Astrocyte (in vitro differentiated cells and primary cell): ENCODE measurements at places on chromosomes 5 and 9. TPM values are rescaled to one million over a fixed set of nuclear protein-coding genes. Genes with fewer than 3 reads are reported as not detected.

KCNMB1 gene
- 0.14 and 0.31 TPM in 2 replicates for total RNA-seq

- DNase-seq, result no peak
Measured at GRCh38 chr5:116234681-116235080, 149.9 kb downstream of the COMMD10 start.

DMRTA1 gene
- 6.1 and 6.2 TPM in 2 replicates for total RNA-seq

PCSK5 gene
- total RNA-seq, result 11.5 and 13.1 TPM in 2 replicates

DNA sequence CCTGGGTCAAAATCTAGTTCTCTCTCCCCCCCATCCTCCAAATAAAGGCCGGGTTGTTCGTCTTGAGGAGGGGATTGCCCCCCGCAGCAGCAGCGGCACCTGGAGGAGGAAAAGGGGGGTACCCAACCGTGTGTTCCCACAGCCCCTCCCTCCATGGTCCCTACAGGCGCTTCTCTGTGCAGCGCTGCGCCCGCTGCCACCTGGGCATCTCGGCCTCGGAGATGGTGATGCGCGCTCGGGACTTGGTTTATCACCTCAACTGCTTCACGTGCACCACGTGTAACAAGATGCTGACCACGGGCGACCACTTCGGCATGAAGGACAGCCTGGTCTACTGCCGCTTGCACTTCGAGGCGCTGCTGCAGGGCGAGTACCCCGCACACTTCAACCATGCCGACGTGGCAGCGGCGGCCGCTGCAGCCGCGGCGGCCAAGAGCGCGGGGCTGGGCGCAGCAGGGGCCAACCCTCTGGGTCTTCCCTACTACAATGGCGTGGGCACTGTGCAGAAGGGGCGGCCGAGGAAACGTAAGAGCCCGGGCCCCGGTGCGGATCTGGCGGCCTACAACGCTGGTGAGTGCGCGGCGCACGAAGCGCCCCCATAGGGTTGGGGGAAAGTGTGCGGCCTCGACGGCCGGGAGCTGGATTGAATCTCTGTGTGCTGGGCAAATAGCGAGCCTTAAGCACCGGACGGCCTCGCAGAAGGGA, 3.5 kb downstream of the LHX2 start:
- no peak for DNase-seq

SPINK13 gene
- total RNA-seq, result not detected in 2 replicates

- DNase-seq, result no peak
Measured at GRCh38 chr5:63553073-63553472, 409.2 kb downstream of the HTR1A start.

- DNase-seq, result no peak
Measured at GRCh38 chr9:38154501-38155421, 85.7 kb upstream of the SHB start.

GRCh38 chr5:55856516-55857246, 5.5 kb downstream of the IL31RA start:
- no peak for DNase-seq

GRCh38 chr5:149731332-149731616, 1.2 kb downstream of the PPARGC1B start:
- DNase-seq, result no peak
